PC-3 (cell line): ENCODE measurements at places on chromosomes 3 and 15. TPM values are rescaled to one million over a fixed set of nuclear protein-coding genes. Genes with fewer than 3 reads are reported as not detected.
A peak's percentile ranks its signal among the peaks of the same experiment; 100 is the strongest.

DNA sequence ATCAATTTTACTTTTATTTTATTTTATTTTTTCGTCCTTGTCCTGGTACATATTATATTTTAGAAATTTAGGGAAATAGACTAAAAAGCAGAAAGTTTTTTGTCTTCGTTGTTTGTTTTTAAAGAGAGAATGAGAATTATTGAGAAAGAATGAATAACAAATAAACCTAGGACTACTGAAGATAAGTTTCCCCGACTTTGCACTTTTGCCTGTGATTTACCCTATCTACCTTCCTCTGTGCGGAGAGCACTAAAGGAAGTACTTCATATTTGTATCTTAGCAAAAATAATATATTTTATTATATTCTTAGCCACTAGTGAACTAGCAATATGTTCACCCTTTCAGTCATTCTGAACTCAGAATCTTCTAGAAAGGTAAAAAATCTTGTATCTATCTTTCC is 60.6 kb downstream of the ECT2 start:
- H3K27ac ChIP-seq, result no peak overlapping the region
- peaks cover 73% of the 10 kb centered on the region for H3K36me3 ChIP-seq
- H3K4me3 ChIP-seq, result no peak overlapping the region
- H3K4me1 ChIP-seq, result no peaks in the 10 kb centered on the region
- DNase-seq, result no peak

DNA sequence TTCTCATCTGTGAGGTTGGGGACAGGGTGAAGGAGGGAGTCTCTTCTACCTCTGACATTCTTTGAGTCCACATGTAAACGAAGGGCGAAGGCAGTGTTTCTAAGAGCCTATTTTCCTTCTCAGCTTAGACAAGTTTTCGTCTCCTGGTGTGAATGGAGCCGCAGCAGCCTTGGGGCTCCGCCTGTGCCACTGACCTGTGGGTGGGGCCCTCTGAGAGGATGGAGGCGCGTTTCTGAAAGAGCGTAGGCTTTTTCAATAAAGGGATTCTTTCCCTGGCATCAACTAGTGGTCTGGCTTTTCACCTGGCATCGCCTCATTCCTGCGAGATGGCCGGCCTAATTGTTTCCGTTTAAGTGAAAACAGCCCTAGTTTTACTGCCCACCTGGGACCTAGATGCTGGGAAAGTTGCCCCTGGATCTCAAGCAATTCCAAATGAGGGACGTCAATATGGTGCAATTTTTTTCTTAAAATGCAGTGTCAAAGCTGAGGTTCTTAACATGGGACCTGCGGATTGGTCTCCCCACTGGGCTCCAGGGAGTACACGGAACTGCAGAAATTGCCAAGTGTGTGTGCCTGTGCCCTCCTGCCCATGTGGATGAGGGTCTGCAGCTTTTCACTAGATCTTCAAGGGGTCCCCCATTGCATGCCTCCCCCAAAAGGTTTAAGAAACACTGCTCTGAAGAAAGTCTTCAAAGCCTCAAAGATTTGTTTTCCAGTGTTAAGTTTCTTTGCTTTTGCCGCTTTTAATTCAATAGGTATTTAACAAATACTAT is 958 bp downstream of the GLDN start:
- H3K36me3 ChIP-seq, result no peaks in the 10 kb centered on the region
- no peaks in the 10 kb centered on the region for H3K4me1 ChIP-seq
- H3K27ac ChIP-seq, result no peak overlapping the region
- DNase-seq, result no peak
- H3K4me3 ChIP-seq, result peak overlapping the region; percentile 52
- H3K27me3 ChIP-seq, result no peaks in the 10 kb centered on the region

The CACNA2D2 gene
- total RNA-seq, result 0.17 and 0.44 TPM in 2 replicates

DNA sequence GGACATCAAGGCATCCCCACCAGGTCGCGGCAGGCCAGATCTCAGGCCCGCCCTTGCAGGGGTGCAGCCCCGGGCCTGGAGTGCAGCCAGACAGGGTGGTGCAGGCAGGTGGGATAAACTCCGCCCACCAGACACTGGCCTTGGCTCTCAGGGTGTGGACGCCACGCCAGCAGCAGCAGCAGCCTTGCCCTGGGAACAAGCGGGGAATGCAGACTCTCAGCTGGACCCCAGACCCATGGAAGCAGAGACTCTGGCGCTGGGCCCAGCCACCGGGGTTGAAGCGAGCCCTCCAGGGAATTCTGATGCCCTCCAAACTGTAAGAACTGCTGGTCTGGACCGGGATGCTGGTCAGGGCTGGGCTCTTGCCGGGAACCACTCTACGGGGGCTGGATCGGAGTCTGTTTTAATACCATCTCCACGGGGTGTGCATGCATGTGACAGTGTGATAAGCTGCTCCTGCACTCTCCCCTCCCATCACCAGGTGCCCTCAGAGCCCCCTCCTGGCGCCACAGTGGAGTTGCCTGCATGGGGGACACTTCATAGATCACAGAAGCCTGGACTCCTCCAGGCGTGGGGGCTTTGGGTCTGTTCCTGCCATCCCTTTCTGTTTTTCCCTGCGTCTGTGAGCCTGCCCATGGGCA is 142.7 kb downstream of the NSMCE3 start:
- no peak for DNase-seq
- H3K4me3 ChIP-seq, result no peak overlapping the region
- no peaks in the 10 kb centered on the region for H3K4me1 ChIP-seq
- no peak overlapping the region for H3K27ac ChIP-seq
- no peaks in the 10 kb centered on the region for H3K36me3 ChIP-seq

The GCSAM gene
- not detected in 2 replicates for total RNA-seq

The GAP43 gene
- total RNA-seq, result not detected in 2 replicates

DNA sequence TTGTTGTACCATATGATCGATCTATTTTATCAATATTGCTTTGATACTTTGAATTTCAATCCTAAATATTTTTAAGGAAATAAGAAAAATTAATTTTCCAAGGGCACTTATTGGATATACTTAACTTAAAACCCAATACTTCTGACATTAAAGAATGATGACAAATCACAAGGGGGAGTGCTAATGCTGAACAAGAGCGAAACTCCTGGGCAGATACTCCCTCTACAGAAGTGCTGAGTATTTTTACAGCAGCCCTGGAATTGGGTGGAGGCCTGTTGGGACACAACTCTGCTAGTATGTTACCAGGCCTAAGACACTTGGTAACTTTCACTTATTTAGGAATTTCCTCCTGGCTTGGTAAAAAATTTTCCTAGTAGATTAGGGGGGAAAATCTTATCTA is 46.2 kb downstream of the DENND6A start:
- H3K4me3 ChIP-seq, result no peak overlapping the region
- no peak overlapping the region for H3K27ac ChIP-seq
- no peaks in the 10 kb centered on the region for H3K27me3 ChIP-seq
- H3K36me3 ChIP-seq, result peaks cover 31% of the 10 kb centered on the region
- DNase-seq, result peak; percentile 49
- no peaks in the 10 kb centered on the region for H3K4me1 ChIP-seq

- no peaks in the 10 kb centered on the region for H3K27me3 ChIP-seq
- no peaks in the 10 kb centered on the region for H3K36me3 ChIP-seq
- peaks cover 37% of the 10 kb centered on the region for H3K4me1 ChIP-seq
- no peak overlapping the region for H3K27ac ChIP-seq
- no peak overlapping the region for H3K4me3 ChIP-seq
Observed at GRCh38 chr3:22117751-22118346, 366.8 kb upstream of the ZNF385D start.

GRCh38 chr15:33584797-33585196 is 274.0 kb downstream of the RYR3 start:
- peaks cover 32% of the 10 kb centered on the region for H3K27me3 ChIP-seq
- H3K4me3 ChIP-seq, result no peak overlapping the region
- peak; percentile 69 for DNase-seq
- no peaks in the 10 kb centered on the region for H3K4me1 ChIP-seq

- no peaks in the 10 kb centered on the region for H3K27me3 ChIP-seq
- no peak for DNase-seq
- peaks cover 11% of the 10 kb centered on the region for H3K4me1 ChIP-seq
Observed at GRCh38 chr15:52391069-52391468, 95.5 kb upstream of the MYO5C start.

The CYP8B1 gene
- not detected in 2 replicates for total RNA-seq

GRCh38 chr3:31743331-31744089 is 210.8 kb downstream of the STT3B start:
- no peaks in the 10 kb centered on the region for H3K27me3 ChIP-seq
- no peak for DNase-seq
- H3K27ac ChIP-seq, result no peak overlapping the region
- H3K4me3 ChIP-seq, result no peak overlapping the region

DNA sequence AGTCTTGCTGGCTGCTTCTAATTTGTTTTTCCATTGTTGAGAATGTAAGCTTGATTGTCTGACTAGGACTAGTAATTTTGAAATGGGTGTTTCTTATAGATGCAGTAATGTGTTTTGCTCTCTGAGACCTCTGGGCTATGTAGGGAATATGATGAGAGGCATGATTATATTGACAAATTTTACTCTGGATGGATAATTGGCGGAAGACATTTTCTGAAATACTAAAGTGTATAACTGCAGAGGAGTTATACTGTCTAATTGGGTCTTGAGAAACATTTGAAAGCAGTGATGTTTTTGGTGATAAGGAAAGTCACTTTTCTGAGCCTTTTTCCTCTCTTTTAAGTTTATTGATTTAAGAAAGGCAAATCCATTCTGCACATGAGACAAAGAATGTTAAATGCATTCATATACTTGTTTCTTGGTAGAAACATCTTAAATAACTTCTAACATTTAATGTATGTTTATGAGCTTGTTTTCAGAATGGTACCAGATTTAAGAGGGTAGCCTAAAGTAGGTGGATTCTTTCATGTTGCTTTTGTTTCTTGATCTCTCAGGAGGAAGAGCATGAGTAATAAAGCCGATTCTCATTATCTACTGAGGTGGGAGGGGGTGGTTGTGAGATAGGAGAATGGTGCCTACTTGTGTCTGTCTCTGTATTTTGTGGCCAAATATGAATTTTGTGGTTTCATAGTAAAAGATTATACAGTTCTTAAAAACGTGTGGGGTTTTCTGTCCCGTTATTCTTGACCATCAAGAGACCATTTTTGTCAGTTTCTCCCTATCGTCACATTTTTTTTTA is 2.0 kb downstream of the ATP2C1 start:
- H3K4me3 ChIP-seq, result peak overlapping the region; percentile 85
- H3K27me3 ChIP-seq, result no peaks in the 10 kb centered on the region
- H3K27ac ChIP-seq, result no peak overlapping the region
- no peaks in the 10 kb centered on the region for H3K36me3 ChIP-seq
- DNase-seq, result no peak

The ZDHHC19 gene
- total RNA-seq, result not detected in 2 replicates

The SCN5A gene
- 0.06 TPM in 1 of 2 replicates, not detected in the other for total RNA-seq

DNA sequence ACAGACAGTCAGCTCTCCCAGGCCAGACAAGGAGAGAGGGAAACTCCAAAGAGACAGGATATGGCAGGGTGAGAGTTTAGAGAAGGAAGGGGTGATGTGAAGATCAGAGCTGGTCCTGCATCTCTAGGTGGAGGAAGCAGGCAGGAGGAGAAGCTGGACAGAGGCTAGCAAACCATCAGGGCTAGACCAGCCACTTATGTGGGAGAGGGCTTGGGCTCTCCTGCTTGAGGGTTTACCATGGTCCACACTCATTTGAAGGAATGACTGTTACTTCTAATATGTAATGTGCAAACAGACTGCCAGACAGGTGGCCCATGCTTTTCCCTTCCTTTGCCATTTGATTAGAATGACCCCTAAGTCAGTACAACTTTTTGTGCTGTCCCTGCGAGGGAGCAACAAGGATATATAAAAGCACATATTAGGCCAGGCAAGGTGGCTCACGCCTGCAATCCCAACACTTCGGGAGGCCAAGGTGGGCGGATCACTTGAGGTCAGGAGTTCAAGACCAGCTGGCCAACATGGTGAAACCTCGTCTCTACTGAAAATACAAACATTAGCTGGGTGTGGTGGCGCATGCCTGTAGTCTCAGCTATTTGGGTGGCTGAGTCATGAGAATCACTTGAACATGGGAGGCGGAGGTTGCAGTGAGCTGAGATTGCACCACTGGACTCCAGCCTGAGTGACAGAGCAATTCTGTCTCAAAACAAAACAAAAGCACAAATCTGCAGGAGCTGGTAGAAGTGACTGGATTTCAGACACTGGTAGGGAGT is 41.0 kb upstream of the MANF start:
- H3K4me1 ChIP-seq, result peaks cover 24% of the 10 kb centered on the region
- peak; percentile 63 for DNase-seq
- no peak overlapping the region for H3K4me3 ChIP-seq
- no peaks in the 10 kb centered on the region for H3K36me3 ChIP-seq
- 0 out of 2 replicates have a peak, but pooled peaks cover 7% of the 10 kb centered on the region for H3K27me3 ChIP-seq
- H3K27ac ChIP-seq, result no peak overlapping the region

The PLXND1 gene
- 19.2 and 21.8 TPM in 2 replicates for total RNA-seq

DNA sequence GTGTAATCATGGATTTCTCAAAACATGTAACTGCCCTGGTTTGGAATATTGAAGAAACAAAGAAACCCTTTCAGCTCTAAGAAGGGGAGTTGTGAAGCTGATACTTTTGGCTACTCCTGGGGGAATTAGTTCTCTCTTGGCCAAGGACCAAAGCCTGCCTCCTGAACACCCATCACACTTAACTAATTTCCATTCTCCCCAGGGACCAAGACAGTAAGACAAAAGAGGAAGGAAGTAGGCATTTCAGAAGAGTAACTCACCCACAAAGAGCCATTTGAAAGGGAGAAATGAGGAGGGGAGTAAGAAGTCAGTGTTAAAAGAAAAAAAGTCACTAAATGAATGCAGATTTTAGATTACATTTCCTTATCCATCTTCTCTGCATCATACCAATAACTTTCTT is 328.0 kb upstream of the SOX2 start:
- H3K4me1 ChIP-seq, result no peaks in the 10 kb centered on the region
- peaks cover 6% of the 10 kb centered on the region; the same call in 1 of the 2 replicates for H3K27me3 ChIP-seq
- no peak for DNase-seq

GRCh38 chr3:98645039-98645438 is 51.6 kb upstream of the CPOX start:
- H3K4me1 ChIP-seq, result no peaks in the 10 kb centered on the region
- no peaks in the 10 kb centered on the region for H3K36me3 ChIP-seq
- no peaks in the 10 kb centered on the region for H3K27me3 ChIP-seq
- H3K27ac ChIP-seq, result no peak overlapping the region

The PSTPIP1 gene
- total RNA-seq, result not detected in 2 replicates

The PLA1A gene
- 0.36 TPM in 1 of 2 replicates, not detected in the other for total RNA-seq

DNA sequence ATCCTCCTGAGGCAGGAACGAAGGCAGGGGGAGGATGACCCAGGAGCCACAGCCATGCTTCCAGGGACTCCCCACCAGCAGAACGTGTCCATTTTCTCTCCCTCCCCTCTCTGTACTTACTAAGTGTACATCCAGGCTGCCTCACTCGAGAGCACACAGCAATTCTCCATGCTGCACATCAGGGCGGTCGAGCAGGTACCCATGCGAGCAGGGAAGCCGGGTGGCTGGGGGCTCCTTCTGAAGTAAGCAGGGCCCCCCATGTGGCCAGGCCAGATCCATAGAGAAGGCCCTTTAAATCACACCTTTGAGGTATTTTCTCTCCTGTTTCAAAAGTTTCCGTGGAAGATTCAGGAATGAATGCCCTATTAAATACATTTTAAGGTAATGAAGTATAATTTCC is 41.2 kb upstream of the SLC6A11 start:
- H3K27ac ChIP-seq, result no peak overlapping the region
- no peaks in the 10 kb centered on the region for H3K27me3 ChIP-seq
- DNase-seq, result no peak
- no peaks in the 10 kb centered on the region for H3K36me3 ChIP-seq
- no peak overlapping the region for H3K4me3 ChIP-seq
